ENCODE measurements at places on chromosomes 12 and 14. TPM values are rescaled to one million over a fixed set of nuclear protein-coding genes. Genes with fewer than 3 reads are reported as not detected.
A peak's percentile ranks its signal among the peaks of the same experiment; 100 is the strongest.

DNA sequence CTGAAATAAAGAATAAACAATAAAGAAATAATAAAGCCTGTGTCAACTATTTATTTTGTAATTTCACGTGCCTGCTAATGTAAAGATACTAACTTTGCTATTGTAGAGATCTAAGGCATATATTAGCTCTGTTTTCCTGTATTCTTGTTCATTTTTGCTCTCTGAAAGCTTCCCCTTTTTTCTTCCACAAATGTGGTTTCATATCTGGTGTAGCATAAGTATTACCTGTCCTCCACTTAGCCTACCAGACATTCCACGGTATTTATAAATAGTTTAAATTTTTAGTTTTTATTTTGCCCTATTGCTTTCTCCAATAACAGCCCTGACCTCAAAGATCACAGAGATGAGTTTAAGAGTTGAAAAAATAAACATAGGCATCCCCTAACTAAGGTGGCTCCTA, 92.6 kb upstream of the ATP2B1 start:
- DNase-seq, result no peak

DNA sequence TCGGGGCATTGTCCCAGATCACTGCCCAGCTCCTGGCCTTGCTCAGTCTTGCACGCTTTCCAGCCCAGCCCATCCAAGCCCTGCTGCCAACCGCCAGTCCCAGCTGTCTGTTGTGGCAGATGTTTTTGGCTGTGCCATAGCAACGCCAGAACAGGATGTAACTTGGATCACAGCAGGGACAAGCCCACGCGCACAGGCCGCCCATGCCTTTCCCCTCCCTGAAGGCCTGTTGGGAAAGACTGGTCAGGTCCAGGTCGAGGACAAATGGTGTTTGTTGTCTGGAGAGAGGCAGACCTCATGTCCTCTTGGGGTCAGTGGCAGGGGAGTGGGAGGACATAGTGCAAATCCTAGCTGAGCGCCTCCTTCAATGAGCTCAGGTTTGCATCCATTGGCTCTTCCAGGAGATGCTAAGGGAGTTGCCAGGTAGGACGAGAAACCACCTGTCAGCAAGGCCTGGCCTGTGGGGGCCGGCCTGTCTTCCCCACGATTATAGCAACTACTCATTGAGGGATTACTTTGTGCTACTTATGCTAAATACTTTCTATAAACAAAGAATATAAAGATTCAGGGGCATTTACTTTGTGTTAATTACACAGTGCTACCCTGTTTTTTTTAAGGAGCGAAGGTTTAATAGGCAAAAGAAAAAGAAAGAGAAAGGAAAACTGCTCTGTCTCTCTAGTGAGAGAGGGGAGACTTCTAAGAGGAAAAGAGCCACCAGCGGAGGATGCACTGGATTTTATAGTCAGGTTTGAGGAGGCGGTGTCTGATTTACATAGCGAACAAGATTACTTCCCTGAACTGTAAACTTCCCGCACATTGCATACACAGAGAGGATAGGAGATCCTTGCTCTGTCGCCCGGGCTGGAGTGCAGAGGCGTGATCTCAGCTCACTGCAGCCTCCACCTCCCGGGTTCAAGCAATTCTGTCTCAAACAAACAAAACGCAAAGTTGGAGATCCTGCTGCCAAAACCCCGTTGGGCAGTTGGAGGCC, 42.8 kb upstream of the CORO1C start:
- peak; percentile 74 for DNase-seq

DNA sequence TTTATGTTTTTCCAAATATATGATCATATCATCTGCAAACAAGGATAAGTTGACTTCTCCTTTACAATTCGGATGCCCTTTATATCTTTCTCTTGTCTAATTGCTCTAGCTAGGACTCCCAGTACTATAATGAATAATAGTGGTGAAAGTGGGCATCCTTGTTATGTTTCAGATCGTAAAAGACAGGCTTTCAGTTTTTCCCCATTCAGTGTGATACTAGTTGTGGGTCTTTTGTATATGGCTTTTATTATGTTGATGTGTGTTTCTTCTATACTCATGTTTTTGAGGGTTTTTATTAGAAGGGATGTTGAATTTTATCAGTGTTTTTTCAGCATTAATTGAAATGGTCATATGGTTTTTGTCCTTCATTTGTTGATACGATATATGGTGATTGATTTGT, 97.3 kb downstream of the FUT8 start:
- no peak for DNase-seq

DNA sequence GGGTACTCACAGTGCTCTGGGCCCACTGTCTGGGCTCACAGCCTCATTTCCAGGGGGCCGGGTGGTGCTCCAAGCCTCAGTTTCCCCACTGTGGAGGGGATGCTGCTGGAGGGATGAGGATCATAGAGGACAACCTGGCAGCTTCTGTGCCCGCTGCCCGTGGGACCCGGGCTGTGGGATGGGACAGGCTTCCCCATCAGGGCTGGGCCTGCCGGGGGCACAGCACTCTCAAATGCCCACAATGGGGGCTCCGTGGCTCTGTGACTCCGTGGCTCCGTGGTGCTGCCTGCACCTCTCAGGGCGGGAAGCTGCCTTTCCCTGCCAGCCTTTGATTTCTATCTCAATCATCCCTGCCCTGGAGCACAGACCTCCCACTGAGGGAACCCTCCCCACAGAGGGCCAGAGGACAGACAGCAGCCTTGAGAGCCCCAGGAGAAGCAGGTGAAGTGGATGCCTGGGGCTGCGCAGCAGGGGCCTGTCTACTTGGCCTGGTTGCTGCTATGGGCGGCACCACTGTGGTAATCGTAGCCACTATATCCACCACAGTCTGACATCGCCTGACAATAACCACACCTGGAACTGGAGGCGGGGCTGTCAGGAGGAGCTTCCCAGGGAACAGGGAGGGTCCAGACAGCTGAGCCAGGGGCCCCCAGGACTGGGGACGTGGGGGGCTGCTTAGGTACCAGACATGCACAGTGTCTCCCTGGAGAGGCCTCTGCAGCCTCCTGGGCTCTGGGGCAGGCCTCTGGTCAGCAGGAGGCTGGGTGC, 375.9 kb downstream of the TMEM121 start:
- DNase-seq, result no peak

DNA sequence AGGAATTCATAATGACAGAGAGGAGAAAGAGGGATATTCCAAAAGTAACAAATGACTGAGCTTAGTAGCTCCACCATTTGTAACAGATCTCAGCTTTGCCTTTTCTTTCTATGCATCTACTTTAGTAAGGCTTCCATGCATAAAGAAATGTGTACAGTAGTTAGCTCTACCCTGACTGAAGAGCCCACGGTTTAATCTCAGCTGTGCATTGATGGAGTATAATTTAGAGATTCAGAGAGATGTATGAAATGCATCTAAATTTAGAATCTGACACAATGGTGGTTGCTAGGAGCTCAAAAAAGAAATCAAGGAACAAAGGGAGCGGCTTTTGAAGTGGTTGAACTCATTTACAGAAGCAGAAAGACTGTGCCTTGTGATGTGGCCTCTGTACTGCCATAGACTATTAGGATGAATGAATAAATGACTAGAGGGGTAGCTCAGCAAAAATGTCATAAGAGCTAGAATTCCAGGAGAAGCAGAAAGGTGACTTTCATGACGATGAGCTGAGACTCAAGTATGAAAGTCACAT, 838.6 kb downstream of the RPS29 start:
- no peak for DNase-seq

DNA sequence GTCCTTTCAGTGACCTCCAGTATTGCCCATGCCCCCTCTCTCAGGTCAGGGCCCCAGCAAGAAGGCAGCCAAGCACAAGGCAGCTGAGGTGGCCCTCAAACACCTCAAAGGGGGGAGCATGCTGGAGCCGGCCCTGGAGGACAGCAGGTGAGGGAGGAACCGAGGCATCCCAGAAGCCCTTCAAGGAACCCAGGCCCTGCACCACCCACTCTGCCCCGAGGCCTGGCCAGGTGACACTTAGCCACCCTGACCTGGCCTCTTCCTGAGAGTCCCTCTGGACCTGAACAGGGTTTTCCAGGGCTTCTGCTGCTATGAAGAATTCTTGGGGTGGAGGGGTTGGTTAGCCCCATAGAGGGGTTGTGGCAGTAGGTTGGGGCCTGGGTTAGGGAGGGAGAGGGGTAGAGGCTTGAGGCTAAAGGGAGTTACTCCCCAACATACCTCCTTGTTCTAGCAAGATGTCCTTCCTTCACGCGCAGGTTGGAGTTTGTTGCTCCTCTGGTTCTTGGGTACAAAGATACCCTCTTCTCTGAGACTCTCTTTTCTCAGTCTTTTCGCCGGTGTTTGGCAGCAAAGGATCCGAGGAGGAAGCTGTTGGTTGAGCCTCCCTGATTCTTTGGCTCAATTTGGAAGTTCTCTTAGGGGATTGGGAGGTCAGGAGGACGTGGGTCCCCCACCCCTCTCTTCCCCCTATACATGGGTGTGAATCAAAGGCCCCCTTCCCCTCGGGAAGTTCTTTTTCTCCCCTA, 2.1 kb downstream of the TARBP2 start:
- DNase-seq, result no peak

GRCh38 chr12:85155791-85156190, 119.6 kb downstream of the LRRIQ1 start:
- no peak for DNase-seq

GRCh38 chr14:100472094-100472455, 115.1 kb downstream of the BEGAIN start:
- DNase-seq, result no peak

- DNase-seq, result no peak
These were observed 31.8 kb downstream of the SLC8B1 start for GRCh38 chr12:113302886-113303640.

DNA sequence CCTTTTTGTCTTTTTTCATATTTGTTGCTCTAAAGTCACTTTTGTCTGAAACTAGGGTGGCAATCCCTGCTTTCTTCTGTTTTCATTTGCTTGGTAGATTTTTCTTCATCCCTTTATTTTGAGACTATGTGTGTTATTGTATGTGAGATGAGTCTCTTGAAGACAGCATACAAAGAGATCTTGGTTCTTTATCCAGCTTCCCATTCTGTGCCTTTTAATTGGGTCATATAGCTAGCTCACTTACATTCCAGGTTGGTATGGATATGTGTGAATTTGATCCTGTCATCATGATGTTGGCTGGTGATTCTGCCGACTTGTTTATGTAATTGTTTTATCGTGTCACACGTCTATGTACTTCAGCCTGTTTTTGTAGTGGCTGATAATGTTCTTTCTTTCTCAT, 267.7 kb upstream of the MGAT4C start:
- DNase-seq, result no peak

GRCh38 chr14:89507926-89508460, 91.0 kb upstream of the FOXN3 start:
- peak; percentile 42 for DNase-seq

- DNase-seq, result no peak
These were observed 4.6 kb downstream of the MARCHF9 start for GRCh38 chr12:57759360-57759980.

- DNase-seq, result no peak
These were observed 178.0 kb downstream of the GRIP1 start for GRCh38 chr12:66500841-66501240.

- DNase-seq, result peak; percentile 61
These were observed 6.1 kb upstream of the FAIM2 start for GRCh38 chr12:49909826-49910225.

GRCh38 chr12:61780435-61780834, 479.8 kb upstream of the USP15 start:
- DNase-seq, result no peak

DNA sequence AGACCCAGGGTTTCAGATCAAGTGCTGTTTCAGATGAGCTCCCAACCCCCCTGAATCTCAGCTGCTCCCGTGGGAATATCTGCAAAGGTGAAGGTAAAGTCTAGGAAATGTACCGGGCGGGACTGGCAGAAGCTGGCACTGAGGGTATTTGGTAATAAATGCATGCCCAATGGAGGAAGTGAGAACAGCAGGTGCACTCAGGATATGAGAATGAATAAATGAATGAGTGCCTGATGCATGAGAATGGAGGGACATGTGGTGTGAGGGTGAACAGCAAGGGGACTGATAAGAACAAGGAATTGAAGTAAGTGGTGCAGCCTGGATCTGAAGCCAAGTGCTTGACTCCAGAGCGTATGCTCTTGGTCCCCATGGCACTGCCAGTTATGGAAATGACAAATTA, 11.6 kb downstream of the RAPGEF3 start:
- no peak for DNase-seq

DNA sequence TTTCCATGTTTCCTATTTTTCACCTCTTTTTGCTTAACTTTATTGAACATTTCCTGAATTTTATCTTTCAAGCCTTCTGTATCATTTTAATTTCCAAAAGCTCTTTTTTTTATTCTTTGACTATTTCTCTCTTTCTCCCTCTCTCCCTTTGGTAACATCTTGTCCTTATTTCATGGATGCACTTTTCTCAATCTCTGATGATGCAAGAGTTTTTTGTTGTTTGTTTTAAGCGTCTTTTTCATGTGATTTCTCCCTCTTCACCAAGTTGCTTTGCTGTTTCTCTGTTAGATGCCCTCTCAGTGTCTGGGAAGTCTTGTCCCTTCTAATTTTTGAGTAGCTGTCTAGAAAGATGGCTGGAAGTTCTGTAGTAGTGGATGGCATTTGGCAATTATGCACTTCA, 62.6 kb downstream of the ANO6 start:
- DNase-seq, result no peak

GRCh38 chr14:71932229-71932981, at the start of gene RGS6:
TSS of gene RGS6 (plus strand) at chr14:71932429.
- DNase-seq, result no peak

DNA sequence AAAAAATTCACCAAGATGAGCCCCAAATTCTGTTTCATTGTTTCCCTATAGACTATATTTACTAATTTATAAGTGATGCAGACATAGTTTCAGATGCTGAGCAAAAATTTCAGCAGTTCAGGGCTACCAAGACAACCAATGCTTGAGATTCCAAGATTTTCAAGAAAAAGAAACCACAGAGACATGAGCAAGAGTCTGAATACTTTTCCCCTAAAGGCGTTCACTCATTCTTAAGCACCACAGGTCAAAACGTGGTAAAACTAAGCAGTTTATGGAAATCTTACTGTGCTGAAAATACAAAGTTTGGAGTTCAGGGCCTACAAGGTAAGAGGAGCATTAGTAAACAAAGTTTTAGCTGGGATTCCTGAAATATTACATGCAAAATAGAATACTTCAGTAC, 221.2 kb downstream of the KCNH5 start:
- no peak for DNase-seq

DNA sequence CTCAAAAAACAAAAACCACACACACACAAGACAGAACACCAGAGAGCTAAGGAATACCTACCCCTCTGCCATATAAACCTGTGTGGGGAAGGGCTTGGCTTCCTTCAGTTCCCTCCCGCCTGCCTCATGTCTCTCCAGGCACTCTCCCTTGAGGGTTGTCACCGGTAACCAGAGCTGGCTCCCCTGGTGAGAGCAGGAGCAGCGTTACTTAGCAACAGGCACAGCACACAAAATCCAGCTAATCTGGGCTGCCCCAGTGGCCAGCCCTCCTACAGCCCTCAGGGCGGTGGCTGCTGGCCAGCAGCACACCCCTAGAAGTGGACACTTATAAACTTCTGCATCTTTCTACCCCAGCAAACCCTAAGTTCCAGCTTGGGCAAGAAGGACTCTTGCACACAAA, 21.6 kb upstream of the NR4A1 start:
- DNase-seq, result no peak

The DBX2 gene
- not detected for total RNA-seq

The OR6C76 gene
- total RNA-seq, result not detected

The ACACB gene
- 0.84 TPM for total RNA-seq

The A2ML1 gene
- total RNA-seq, result 3.1 TPM

The RNASE3 gene
- total RNA-seq, result not detected

All from kidney epithelial cell (primary cell).